ENCODE measurements at places on chromosomes 2 and 18.

GRCh38 chr2:85810371-85811179 is 56.8 kb downstream of the ATOH8 start:
- no peak for DNase-seq

- DNase-seq = peak; percentile 79
Observed at GRCh38 chr2:215540658-215541057, 104.8 kb upstream of the FN1 start.

- no peak for DNase-seq
Observed at GRCh38 chr2:102084651-102085050, 57.9 kb upstream of the IL1R1 start.

- DNase-seq = no peak
Observed at GRCh38 chr18:62616331-62616805, 93.5 kb downstream of the ZCCHC2 start.

DNA sequence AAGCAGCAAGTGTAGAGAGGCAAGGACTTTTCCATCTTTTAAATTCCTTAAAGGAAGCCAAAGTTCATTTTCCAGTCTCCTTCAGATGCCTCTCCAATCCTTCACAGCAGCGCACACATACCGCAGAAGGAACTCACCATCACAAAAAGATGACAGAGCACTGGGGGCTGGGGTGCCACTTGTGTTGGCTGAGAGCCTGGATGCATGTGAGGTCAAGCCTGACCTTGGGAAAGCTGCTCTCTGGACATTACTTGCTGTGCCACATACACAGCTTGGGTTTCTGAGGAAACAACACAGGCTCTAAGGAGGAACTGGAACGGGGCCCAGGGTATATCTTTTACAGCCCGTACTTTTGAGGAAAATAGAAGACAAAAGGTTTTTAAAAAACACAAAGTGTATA is 364.3 kb upstream of the MEX3C start:
- DNase-seq = no peak

GRCh38 chr2:30408961-30409387 is 38.1 kb upstream of the LCLAT1 start:
- DNase-seq = peak; percentile 72

DNA sequence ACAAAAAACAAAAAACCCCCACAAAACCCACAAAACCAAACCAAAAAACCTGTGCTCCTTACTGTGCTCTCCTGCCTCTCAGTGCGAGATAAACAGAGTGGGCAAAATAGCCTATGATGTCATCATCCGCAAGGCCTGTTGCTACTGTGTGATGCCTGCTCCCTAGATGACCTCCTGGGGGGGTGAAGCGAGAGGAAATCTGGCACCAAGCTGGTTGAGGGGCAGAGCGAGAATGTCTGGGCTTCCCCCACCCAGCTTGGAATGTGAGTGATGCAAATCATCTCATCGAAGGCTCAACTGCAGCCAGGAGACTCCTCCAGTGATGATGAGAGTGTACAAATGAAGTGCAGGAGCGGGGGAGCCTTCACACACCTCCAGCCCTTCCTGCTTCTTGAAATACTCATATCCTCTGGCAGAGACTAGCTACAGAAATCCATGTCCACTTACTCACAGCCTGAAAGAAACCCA is 57.7 kb upstream of the MAP4K3 start:
- DNase-seq = peak; percentile 94

GRCh38 chr2:240395896-240396622 is 39.4 kb upstream of the GPC1 start:
- DNase-seq = no peak

- DNase-seq = no peak
Observed at GRCh38 chr2:169661265-169661664, 32.9 kb downstream of the CFAP210 start.

DNA sequence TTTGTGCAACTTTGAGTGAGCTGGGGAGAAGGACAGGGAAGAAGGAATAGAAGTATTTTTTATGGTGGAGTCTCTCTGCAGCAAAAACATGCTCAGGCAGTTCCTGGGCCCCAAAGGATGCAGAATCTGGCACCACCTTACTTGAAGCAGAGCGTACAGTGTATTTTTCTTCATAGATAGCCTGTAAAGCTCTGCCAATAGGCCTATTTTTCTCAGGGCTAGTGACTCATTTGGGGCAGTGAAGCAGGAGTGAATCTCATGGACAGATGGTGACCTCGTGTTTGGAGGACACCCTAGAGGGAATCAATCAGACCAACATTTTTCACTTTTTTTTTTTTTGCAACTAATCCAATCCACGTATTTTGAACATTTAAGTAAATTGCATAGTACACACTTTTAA is 268.1 kb upstream of the CXCR4 start:
- no peak for DNase-seq

GRCh38 chr2:58484629-58485028 is 243.5 kb upstream of the FANCL start:
- DNase-seq = no peak

- DNase-seq = no peak
Observed at GRCh38 chr2:207066791-207067460, 98.8 kb downstream of the KLF7 start.

DNA sequence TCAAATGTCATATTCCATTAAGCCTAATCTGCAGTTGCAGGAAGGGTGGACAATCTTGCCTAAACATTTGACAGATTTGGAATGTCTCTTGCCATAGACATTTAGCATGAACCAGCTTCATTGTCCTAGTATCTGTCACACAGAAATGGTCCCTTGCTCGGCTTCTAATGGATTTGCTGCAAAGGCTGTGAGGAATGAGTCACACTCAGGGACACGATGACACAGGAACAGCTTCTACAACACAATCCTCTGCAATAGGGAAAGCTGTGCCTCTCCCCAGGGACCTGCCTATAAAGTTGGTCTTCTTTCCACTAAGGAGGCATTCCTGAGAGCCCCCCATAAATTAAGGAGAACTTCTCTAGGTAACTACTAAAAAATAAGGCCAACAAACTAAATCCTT is 155.1 kb upstream of the L3MBTL4 start:
- no peak for DNase-seq

GRCh38 chr2:55063713-55064323 is 13.6 kb upstream of the RTN4 start:
- DNase-seq = no peak

- DNase-seq = no peak
Observed at GRCh38 chr2:7987992-7988391, 693.9 kb upstream of the ID2 start.

- DNase-seq = no peak
Observed at GRCh38 chr2:73985308-73986084, 786 bp downstream of the TET3 start.

GRCh38 chr2:237911363-237912017 is 52.1 kb downstream of the RAMP1 start:
- no peak for DNase-seq

- no peak for DNase-seq
Observed at GRCh38 chr2:129747500-129748125, 231.9 kb upstream of the RAB6C start.

GRCh38 chr2:127610561-127610960 is 35.4 kb upstream of the GPR17 start:
- DNase-seq = no peak

DNA sequence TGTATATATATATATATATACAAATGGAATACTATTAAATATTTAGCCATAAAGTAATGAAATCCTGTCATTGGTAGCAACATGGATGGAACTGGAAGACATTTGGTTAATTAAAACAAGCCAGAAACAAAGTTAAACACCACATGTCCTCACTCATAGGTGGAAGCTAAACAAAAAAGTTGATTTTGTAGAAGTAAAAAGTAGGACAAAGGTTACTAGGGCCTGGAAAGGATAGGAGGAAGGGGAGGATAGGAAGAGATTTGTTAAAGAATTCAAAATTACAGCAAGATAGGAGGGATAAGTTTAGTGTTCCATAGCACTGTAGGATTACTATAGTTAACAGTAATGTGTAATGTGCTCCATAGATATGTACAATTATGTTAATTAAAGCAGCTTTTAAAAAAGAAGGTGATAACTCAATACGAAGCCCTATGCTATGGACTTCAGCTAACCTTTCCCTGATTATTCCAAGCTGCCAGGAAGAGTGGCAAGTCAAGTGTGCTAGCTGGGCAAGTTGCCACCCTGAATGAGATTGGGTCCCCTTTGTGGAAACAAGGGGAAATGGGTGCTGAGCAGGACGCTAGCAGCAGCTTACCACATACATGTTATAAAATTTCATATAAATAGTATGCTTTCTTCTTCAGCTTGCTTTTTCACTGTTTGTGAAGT is 12.3 kb downstream of the MERTK start:
- DNase-seq = no peak

DNA sequence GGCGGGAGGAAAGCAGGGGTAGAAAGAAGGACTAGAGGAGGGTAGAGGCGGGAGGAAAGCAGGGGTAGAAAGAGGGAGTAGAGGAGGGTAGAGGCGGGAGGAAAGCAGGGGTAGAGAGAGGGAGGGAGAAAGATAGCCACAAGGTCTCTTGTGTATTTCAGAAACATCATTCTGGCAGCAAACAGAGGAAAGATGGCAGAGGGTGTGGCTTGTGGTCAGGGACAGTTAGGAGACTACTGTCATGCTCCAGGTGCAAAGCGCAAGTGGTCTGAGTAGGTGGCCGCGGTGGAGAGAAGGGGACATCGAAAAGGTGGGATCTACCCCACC is 82.4 kb upstream of the TAF1B start:
- no peak for DNase-seq

GRCh38 chr2:60554646-60555065 is 1.2 kb upstream of the BCL11A start:
- DNase-seq = peak; percentile 33

DNA sequence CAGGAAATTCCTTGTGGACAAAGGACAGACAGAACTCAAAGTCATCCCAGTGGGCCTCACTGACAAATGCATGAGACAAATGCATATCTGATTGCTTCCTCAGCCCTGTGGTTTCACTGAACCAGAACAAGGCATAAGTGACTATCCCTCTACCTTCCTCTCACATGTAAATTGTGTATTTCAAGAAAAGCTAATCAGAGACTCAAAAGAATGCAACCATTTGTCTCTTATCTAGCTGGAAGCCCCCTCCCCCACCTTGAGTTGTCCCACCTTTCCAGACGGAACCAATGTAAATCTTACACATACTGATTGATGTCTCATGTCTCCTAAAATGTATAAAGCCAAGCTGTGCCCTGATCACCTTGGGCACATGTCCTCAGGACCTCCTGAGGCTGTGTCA is 102.0 kb upstream of the TMEM200C start:
- no peak for DNase-seq

GRCh38 chr2:163370169-163370886 is 365.5 kb downstream of the FIGN start:
- DNase-seq = no peak

GRCh38 chr2:105215586-105216192 is 25.9 kb upstream of the GPR45 start:
- no peak for DNase-seq

DNA sequence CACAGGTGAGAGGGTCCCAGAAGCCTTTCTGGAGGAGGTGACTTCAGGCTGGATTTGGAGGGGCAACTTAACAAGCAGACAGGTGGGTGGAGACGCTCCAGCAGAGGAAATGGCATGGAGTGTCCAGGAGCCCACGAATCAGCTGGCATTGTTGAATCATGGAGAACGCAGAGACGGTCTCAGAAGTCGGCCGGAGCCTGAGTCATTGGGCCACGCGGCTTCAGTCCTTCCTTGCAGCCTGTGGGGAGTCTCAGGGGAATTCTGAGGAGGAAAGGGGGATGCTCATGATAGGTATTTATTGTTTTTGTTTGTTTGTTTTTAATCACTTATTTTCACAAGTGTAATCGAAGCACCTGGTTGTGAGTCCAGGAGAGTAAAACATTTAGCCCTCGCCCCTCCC is 184.6 kb upstream of the HDAC4 start:
- no peak for DNase-seq

DNA sequence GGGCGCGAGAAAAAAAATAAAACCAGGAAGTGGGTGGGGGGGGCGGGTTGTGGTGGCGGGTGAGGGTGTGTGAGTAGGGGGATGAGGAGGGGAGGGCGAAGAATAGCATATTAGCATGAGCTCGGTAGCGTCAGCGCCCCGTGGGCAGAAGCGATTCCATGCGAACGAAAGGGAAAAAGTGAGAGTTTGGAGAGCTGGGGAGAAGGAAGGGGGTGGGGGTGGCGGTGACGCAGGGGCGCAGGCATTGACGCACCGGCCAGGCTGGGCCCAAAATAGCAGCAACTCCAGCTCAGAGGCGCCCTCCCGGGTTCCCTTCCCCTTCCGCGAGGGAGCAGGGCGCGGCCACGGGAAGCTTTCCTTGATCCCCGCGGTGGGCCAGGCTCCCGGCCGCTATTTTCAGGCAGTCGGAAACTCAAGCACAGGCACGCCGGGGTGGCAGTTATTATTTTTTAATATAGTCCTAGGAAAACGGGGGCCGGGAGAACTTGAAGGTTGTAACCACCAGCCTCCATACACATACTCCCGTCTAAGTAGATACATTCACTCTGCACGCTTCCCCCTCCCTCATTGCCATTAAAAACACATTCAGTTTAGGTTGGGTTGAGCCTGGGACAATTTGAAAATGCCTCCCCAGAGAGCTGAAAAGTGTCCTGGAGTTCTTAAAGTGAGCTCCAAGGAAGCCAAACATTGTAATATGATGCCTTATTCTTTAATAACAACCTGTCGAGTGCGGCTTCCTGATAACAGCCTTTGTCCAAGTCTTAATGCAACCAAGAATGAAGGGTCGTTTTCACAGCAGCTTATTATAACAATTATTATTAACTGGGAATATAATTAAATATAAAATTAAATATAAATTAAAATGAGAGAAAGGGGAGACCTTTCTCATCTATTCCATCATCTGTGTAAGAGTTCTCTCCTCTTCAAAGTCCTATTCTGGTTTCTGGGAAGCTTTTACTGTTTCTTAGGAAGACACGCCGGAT is 2.3 kb upstream of the NR4A2 start:
- peak; percentile 80 for DNase-seq

DNA sequence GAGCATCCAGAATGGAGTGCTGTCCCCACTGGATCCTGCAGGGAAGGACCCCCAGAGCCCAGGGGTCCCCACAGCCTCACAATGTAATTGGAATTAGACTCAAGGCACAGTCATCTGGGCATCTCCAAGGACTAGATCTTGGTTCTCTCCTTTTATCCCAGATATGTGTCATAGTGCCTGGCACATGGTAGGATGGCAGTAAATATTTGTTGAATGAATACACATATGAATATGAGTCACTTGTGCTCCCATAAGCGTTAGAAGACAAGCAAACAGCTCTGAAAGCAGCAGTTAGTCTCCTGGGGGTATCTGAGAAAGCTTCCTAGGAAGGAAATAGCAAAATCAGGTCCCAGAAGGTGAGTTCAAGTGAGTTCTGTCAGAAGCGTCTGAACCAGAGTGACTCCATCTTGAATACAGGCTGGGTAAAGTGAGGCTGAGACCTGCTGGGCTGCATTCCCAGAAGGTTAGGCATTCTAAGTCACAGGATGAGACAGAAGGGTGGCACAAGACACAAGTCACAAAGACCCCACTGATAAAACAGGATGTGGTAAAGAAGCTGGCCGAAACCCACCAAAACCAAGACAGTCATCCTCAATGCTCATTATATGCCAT is 234.1 kb upstream of the ID2 start:
- peak; percentile 30 for DNase-seq

All from kidney capillary endothelial cell (primary cell).